Stimulated activated CD8-positive, alpha-beta memory T cell treated with anti-CD3 and anti-CD28 coated beads, Interleukin-2, amount 100 ng/mL, for 1 hour (primary cell): ENCODE measurements at places on chromosomes 7 and 10.

DNA sequence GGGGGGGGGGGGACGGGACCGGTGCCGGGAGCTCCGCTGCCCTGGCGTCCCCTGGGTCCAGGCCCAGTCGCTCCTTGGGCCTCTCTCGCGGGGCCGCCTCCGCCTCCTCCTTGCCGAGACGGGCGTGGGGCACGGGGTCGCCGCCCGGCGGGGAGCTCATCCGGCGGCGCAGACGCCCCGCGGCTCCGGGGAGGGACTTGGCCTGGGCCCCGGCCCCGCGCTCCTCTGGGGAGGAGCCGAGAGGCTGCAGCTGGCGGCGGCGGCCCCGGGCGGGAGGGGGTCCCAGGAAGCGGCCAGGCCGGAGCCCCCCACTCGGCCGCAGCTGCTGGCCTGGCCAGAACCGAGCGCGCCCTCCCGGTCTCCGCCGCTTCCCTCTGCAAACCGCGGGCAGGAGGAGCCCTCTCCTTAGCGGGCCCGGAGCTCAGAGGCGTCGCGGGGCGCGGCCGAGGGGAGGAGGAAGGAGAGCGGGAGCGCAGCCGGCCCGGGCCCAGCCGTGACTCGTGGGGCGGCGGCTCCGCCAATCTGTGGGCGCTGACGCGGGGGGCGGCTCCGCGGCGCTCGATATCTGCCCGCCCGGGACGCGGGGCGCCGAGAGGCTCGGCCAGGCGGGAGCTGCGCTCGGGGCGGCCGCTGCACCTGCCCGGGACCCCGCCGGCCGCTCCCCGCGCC lies at the start of gene FAM20C:
FAM20C (plus strand) TSS at position 591 of the 669 bp plus-strand sequence. CDS start 629 bp downstream, outside the sequence.
- no peak for DNase-seq

- no peak for DNase-seq
Measured at GRCh38 chr10:71606257-71607081, 113.1 kb downstream of the C10orf105 start.

DNA sequence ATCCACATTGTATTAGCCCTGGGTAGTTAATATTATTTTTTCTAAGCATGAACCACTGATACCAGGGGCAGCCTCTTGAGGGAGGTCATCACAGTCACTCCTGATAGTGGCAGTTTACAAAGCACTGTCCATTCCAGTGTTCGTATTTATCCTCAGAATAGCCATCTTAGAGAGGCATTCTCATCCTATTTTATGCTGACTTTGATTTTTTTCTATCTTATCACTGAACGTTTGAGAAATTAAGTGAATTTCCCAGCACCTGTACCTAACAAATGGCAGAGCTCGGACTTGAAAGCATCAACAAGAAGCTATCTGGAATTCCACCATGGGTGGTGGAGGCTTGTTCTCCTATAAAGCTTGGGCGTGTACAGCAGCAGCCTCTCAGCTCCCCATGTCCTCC lies 26.1 kb upstream of the MGAM2 start:
- no peak for DNase-seq

DNA sequence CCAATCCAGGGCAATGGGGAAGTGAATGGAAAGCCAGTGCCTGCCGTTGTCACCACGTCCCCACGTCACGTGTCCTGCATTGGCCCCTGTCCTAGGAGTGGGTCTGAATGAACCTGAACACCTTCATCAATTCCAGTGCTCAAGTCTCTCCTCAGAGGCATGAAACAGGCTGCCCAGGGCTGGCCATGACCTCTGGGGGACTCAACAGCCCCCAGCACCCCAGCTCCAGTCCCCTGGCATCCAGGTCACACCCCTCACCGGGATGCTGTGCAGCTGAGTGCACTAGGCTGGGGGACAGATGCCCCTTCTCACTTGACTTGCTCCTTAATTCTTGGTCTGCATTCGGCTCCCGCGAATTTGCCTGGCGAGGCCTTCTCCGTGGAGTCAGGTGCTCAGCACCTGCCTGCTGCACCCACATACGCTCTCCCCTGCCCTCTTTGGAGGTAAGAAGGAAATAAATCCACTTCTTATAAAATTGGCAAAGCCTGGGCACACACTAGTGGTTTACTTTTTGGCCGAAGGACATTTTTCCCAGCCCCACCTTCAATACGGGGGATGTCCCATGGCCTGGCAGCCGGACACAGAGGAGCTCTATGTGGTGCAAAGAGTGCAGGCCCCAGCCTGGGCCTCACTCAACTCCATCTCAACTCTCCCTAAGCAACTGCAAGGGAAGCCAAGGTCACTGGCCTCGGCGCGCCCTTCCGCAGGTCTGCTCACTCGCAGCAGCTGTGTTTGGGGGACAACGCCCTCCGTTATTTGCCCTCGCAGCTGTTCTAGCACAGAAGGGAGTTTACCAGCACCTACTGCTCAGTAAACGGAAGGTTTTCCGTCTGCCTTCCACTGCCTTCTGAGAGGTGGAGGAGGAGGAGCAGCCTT lies 77.6 kb upstream of the SHH start:
- DNase-seq = no peak

GRCh38 chr10:131576341-131577177 lies 265.0 kb upstream of the TCERG1L start:
- no peak for DNase-seq

DNA sequence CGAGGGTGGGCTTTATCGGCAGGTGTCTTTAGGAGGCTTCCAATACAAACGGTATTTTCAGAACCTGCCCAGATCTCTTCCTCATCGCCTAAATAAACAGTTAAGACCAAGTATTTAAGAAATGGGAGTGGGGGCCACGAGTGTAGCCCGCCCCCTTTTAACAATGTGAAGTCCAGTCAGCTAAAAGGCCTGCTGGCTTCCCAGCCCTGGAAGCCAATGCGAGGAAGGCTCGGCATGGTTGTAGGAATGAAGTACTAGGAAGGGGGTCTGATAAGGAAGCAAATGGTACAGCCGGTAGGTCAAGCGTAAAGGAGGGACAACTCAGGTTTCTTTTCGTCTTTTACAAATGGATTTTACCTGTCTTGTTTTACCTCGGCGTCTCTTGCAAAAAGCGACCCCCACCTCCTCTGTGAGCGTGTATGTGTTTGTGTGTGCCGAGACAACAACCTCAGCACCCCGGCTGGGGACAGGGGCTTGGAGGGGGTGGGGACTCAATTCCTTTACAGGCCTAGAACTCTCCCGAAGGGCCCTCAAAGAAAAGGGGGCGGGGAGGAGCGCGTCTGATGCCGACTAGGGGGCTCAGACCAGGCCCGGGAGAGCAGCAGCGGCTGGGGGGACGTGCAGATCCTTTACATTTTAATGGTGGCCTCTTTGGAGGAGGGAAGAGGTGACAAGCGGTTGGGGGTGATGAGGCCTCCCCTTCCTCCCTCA lies 147.6 kb downstream of the GPR85 start:
- no peak for DNase-seq

DNA sequence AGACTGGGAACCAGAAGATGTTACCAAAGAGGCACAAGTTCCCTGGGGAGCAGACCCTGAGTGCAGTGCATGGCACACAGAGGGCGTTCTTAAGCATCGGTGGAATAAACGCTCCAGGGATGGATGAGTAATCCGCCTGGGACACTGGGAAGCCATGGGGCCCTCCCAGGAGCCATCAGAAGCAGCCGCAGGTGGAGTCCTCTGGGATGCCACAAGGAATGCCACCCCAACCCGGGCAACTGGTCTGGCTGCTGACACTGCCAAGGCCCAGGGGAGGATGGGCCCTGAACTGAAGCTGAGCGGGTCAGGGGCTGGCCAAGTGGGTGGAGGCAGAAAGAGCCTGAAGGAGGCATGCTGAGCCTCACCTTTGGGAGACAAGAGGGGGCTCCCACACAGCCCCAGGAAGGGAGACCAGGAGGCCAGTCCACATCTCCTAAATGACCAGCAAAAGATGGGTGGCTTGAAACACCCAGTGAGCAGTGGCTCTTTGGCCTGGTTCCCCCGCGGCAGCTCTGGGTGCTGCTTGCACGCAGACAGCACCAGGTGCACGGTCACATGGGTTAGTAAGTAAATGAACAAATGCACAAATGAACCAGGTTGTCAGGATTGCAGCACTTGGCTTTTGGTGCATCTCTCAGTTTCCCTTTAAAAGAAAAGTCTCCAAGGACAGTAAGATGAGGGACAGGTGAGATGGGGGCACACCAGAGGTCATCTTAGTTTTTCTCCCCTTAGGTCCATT lies 141.3 kb upstream of the ZMIZ1 start:
- no peak for DNase-seq

- no peak for DNase-seq
Measured at GRCh38 chr10:44979281-44980191, 927 bp upstream of the DEPP1 start.

DNA sequence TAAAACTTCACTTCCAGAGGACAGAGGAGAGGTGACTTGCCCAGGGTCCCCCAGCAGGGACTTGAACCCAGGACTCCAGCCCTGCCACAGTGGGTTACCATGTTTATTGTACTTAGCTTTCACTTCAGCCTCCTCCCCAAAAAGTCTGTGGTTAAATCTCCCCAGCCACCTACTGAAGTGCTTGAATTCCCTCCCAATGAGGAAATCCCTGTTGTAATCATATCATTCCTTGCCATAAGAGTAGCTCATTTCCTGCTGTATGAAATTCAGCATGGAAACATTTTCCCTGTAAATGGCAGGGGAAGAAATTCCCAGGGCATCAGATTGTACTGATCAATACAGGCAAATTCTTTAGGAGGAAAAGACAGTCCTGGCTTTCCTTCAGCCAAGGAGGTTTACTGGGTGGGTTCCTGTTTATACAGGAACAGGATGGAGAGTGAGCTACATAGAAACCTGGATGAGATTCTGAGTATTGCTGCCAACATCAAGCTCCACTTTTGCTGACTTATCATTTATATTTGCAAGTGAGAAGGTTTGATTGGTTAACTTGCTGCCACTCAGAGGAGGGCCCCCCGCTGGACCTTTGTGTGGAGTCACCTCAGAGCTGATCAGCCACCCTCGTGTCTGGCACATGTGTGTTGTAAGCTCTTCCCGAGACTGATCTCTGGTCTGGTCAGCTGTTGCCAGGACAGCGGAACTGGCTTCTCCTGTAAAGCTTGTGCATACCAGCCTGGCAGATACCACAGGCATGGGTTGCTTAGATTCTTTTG lies 16.4 kb upstream of the PDZD8 start:
- no peak for DNase-seq

DNA sequence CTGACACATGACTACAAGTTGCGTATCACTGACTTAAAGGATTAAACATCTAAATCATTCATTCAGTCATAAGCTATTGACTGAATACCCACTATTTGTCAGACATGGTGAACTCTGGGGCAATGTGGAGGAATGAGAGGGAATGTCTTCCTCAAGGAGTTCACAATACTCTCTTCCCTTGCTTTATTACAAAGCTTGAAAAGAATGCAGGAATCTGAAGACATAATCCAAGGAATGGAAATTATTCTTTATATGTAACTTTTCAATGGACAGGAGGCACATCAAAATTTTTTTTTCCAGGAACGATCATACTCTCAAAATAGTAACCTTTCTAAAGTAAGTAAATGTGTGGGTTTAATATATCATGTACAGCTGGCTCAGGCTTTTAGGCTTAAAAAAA lies 111.9 kb downstream of the ATXN7L1 start:
- DNase-seq = no peak

DNA sequence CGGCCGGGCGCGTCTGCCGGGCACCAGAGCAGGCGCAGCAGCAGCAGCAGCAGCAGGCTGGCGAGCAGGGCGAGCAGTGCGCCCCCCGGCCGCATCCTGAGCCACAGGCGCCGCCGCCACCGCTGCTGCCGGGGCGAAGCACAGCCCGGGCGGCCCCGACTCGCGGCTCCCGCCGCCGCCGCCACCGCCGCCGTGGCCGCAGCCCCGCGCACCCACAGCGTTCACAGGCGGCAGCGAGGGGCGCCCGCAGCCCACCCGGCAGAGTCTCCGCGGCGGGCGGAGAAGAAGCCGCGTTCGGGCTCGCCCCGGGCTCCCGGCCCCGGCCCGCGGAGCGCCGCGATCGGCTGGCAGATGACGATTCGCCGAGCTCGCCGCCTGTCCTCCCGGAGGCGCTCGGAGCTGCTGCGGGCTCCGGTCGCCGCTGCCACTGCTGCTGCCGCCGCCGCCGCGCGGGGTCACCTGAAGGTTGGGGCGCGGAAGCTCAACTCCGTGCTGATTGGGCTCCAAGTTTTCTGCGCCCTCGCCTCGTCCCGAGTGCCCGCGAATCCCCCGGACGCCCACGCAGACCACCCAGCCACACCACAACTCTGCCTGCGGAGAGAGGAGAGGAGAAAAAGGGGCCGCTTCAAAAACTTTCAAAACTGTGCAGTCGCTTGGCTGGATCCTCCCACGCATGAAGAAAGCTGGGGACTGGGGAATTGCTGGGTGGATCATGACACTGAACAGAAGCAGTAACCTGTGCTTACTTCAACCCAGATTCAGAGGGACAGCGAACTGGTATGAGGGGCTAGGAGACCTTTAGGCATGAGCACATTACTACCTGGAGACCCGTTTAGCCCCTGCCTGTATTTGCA lies at the start of gene ST8SIA6:
ST8SIA6 (minus strand) TSS at position 435 of the 854 bp plus-strand sequence; CDS start at position 95, 340 bp downstream.
- no peak for DNase-seq

- DNase-seq = no peak
Measured at GRCh38 chr7:134571746-134572461, 23.0 kb downstream of the AKR1B15 start.

DNA sequence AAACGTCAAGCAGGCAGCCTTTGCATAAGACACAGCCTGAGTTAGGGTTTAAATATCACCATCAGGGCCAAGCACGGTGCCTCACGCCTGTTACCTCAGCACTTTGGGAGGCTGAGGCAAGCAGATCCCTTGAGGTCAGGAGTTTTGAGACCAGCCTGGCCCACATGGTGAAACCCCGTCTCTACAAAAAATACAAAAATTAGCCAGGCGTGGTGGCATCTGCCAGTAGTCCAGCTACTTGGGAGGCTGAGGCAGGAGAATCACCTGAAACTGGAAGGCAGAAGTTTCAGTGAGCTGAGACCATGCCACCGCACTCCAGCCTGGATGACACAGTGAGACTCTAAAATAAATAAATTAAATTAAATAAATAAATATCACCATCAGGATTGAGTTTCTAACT lies 33.0 kb downstream of the SRPK2 start:
- no peak for DNase-seq
